ENCODE measurements at places on chromosomes 3 and 15. TPM values are rescaled to one million over a fixed set of nuclear protein-coding genes. Genes with fewer than 3 reads are reported as not detected.

CNTN3 gene
- not detected for total RNA-seq

ACKR4 gene
- not detected for total RNA-seq

LRRC34 gene
- total RNA-seq: 6.6 TPM

PRICKLE2 gene
- total RNA-seq: not detected

ISLR2 gene
- total RNA-seq: not detected

SLC22A14 gene
- not detected for total RNA-seq

GRCh38 chr3:126974756-126975155 lies 8.2 kb upstream of the PLXNA1 start:
- peaks cover 6% of the 10 kb centered on the region for H3K4me1 ChIP-seq
- peaks cover 20% of the 10 kb centered on the region for H3K27me3 ChIP-seq
- DNase-seq: no peak
- H3K4me3 ChIP-seq: no peak overlapping the region
- no peak overlapping the region for H3K27ac ChIP-seq

GRCh38 chr3:42901073-42901415 lies 4.9 kb upstream of the ZNF662 start:
- DNase-seq: peak; percentile 11
- no peak overlapping the region for H3K27ac ChIP-seq
- no peaks in the 10 kb centered on the region for H3K36me3 ChIP-seq

DNA sequence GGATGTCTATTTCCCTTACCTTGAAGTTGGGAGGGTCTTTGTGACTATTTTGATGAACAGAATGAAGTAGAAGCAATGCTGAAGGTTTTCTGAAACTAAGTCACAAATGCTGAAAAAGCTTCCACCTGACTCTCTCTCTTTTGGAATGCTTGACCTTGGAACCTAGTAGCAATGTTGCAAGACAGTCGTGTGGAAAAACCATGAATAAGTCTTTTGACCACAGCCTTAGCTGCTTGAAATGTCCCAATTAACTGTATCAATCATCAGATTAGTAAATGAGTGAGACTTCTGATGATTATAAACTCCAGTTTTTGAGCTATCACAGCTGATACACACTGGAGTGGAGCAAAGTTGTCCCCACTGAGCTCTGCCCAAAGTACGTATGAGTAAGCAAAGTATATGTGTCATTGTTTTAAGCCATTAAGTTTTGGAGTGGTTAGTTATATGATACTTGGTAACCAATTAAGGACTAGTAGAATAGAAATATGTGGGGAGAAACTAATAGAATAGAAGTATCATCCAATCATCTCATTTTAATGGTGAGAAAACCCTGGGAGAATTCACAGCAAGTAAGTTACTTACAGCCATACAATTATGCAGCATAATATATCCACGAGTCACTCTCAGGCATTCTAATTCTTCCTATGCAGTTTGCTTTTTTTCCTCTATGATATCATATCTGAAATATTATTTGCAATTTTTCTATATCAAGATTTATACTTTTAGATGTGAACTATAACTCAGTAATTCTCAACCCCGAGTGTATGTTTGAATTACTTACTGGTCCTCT lies 1010.6 kb downstream of the ROBO2 start:
- no peak for DNase-seq
- H3K27me3 ChIP-seq: no peaks in the 10 kb centered on the region
- no peaks in the 10 kb centered on the region for H3K36me3 ChIP-seq
- no peak overlapping the region for H3K27ac ChIP-seq
- H3K4me1 ChIP-seq: no peaks in the 10 kb centered on the region
- no peak overlapping the region for H3K4me3 ChIP-seq

DNA sequence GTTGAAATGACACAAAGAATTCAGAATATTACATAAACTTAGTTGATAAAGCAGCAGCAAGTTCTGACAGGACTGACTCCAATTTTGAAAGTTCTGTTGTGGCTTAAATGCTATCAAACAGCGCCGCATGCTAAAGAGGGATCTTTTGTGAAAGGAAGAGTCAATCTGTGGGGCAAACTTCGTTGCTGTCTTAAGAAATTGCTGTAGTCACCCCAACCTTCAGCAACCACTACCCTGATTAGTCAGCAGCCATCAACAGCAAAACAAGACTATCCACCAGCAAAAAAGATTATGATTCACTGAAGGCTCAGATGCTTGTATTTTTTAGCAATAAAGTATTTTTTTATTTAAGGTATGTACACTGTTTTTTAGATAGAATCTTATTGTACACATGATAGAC lies 14.2 kb downstream of the CRBN start:
- H3K27ac ChIP-seq: peak overlapping the region; percentile 80
- DNase-seq: no peak
- H3K27me3 ChIP-seq: no peaks in the 10 kb centered on the region
- peaks cover 41% of the 10 kb centered on the region for H3K36me3 ChIP-seq
- H3K4me1 ChIP-seq: peaks cover 44% of the 10 kb centered on the region

DNA sequence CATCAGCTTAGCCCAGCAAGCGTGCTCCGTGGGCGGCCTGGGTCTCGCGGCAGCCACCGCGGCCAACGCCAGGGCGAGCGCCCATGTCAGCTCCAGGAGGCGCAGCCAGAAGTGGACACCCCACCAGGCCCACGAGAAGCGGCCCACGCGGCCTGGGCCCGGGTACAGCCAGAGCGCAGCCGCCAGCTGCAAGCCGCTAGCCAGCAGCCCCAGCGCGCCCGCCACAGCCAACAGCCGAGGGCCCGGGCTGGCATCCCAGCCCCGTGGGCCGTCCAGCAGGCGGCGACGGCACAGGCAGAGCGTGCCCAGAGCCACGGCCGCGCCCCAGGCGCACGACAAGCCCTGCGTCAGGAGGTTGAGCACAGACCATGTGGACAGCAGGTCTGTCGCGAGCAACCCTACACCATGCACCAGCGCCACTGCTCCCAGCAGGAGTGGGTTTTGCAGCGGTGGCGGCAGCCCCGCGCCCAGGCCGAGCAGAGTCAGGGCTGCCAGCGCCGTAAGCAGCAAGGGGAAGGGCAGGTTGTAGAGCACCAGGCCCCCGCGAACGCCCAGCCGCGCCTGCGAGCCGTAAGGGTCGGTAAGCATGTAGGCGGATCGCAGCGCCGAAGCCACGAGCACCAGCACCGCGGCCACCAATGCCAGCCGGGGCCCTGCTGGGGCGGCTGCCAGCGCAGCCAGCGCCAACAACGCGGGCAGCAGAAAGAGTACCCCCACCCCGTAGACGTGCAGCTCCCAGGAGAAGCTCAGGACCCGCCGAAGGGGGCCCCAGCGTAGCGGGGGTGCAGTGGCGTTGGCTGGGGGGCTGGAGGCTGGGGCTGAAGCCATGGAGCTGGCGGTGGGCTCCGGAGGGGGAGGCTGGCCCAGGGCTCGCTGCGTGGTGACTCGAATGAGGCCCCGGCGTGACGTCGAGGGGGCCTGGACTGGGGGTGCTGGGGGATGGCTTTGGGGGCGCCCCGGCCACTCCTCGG lies 4.9 kb downstream of the PRRT3 start:
- no peak overlapping the region for H3K27ac ChIP-seq
- H3K27me3 ChIP-seq: no peaks in the 10 kb centered on the region
- DNase-seq: no peak
- H3K36me3 ChIP-seq: peaks cover 3% of the 10 kb centered on the region
- peaks cover 18% of the 10 kb centered on the region for H3K4me1 ChIP-seq

- no peak overlapping the region for H3K27ac ChIP-seq
- no peaks in the 10 kb centered on the region for H3K36me3 ChIP-seq
- peaks cover 11% of the 10 kb centered on the region for H3K4me1 ChIP-seq
- no peaks in the 10 kb centered on the region for H3K27me3 ChIP-seq
- DNase-seq: peak; percentile 26
These were observed 7.8 kb downstream of the GP9 start for GRCh38 chr3:129068291-129068886.

GRCh38 chr3:17771177-17772017 lies 29.0 kb upstream of the TBC1D5 start:
- H3K36me3 ChIP-seq: peaks cover 6% of the 10 kb centered on the region
- DNase-seq: no peak

GRCh38 chr3:43194490-43195114 lies 88.7 kb upstream of the POMGNT2 start:
- H3K4me3 ChIP-seq: peak overlapping the region; percentile 26
- no peaks in the 10 kb centered on the region for H3K27me3 ChIP-seq
- peak; percentile 57 for DNase-seq
- peak overlapping the region; percentile 91 for H3K27ac ChIP-seq

GRCh38 chr15:62748196-62748595 lies 294.4 kb upstream of the TPM1 start:
- H3K4me3 ChIP-seq: no peak overlapping the region
- H3K27me3 ChIP-seq: no peaks in the 10 kb centered on the region
- no peak for DNase-seq
- H3K4me1 ChIP-seq: no peaks in the 10 kb centered on the region
- no peak overlapping the region for H3K27ac ChIP-seq

GRCh38 chr3:186842426-186843038 lies at the start of gene ADIPOQ:
TSS of gene ADIPOQ (plus strand) at chr3:186842710. CDS start at chr3:186853059, 10,349 bp downstream.
- H3K36me3 ChIP-seq: no peaks in the 10 kb centered on the region
- H3K4me1 ChIP-seq: no peaks in the 10 kb centered on the region
- DNase-seq: no peak
- peaks cover 9% of the 10 kb centered on the region for H3K27me3 ChIP-seq

DNA sequence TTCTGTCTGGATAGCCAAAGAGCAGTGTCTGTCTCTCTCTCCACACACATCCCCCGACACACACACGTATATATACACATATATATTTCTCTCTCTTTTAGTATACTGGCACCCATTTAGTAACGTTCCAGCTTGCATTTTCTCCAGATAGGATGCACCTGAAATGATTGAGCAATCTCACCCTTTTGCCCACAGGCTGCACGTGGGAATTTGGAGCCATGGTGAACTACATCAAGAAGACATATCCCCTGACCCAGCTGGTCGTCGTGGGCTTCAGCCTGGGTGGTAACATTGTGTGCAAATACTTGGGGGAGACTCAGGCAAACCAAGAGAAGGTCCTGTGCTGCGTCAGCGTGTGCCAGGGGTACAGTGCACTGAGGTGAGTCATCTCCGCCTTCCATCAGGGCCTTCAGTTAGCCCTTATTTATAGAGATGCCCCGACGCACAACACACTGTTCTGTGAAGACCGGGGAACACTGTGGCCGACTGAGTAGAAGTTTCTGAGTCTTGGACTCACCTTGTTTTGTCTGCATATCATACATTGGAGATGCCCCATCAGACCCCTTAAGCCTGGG lies 45.7 kb downstream of the RLBP1 start:
- peaks cover 29% of the 10 kb centered on the region for H3K4me1 ChIP-seq
- H3K27ac ChIP-seq: no peak overlapping the region
- no peaks in the 10 kb centered on the region for H3K27me3 ChIP-seq
- H3K36me3 ChIP-seq: peaks cover 18% of the 10 kb centered on the region
- no peak overlapping the region for H3K4me3 ChIP-seq
- no peak for DNase-seq

DNA sequence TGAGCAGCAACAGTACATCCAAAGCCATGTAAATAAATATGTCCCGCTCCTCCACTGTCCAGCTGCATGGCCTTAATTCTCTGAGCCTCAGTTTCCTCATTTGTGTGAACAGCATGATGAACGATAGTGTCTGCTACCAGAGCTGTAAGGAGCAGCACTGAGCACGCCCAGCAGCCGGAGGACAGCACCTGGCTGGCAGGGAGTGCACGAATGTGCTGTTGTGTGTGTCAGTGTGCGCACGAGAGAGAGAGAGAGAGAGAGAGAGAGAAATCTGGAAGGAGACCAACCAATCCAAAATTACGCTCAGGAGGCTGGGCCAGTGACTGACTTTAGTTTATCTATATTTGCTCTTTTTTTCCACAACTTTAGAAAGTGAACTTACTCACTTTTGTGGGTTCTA lies 26.6 kb upstream of the PLXNA1 start:
- no peaks in the 10 kb centered on the region for H3K4me1 ChIP-seq
- H3K27me3 ChIP-seq: no peaks in the 10 kb centered on the region
- H3K27ac ChIP-seq: no peak overlapping the region
- H3K36me3 ChIP-seq: no peaks in the 10 kb centered on the region
- no peak for DNase-seq

GRCh38 chr15:98649472-98650416 lies 1.4 kb downstream of the IGF1R start:
- H3K4me1 ChIP-seq: peaks cover 36% of the 10 kb centered on the region
- peak overlapping the region; percentile 93 for H3K4me3 ChIP-seq
- peaks cover 8% of the 10 kb centered on the region for H3K36me3 ChIP-seq
- DNase-seq: peak; percentile 61
- peaks cover 15% of the 10 kb centered on the region for H3K27me3 ChIP-seq

GRCh38 chr15:67551207-67551743 lies 8.8 kb downstream of the MAP2K5 start:
- peaks cover 17% of the 10 kb centered on the region for H3K4me1 ChIP-seq
- no peak overlapping the region for H3K4me3 ChIP-seq
- DNase-seq: no peak
- H3K27ac ChIP-seq: no peak overlapping the region
- H3K27me3 ChIP-seq: no peaks in the 10 kb centered on the region
- peaks cover 16% of the 10 kb centered on the region for H3K36me3 ChIP-seq

DNA sequence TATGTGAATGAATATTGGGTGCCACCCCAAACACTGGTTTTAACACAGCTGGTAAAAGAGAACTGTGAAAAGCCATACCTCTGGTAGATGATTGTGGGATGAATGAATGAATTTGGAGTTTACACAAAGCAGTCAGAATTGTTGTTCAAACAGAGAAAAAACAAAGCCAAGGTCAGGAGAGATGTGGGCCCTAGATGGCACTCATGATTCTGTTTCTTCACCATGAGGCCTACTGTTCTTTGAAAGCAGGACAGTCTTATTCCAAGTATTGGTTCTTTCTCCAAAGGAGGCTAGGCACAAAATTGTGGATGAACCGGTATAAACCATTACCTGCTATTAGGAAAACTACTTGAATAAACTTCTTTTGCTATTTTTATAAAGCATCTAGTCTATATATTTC lies 97.6 kb downstream of the SAMMSON start:
- no peaks in the 10 kb centered on the region for H3K36me3 ChIP-seq
- no peak overlapping the region for H3K27ac ChIP-seq
- no peak for DNase-seq
- peaks cover 9% of the 10 kb centered on the region for H3K27me3 ChIP-seq
- no peak overlapping the region for H3K4me3 ChIP-seq

DNA sequence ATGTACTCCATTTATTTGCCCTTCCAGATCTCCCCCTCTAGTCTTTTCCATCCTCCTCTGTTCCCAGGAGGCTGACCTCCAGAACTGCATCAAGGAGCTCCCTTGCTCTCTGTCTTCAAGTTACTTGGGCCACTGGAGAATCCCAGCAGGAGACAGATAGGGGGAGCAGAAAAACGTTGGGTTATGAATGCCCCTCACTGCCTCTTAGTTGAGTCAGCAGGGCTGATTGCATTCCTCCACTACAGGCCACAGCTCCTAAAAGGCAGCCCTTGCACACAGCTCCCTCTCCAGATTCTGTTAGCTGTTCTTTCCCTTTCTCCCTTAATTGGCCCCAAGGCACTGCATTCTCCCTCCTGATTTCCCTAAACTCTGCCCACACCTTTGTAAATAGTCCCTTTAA lies 12.4 kb upstream of the CEP152 start:
- peaks cover 3% of the 10 kb centered on the region for H3K27me3 ChIP-seq
- no peak overlapping the region for H3K4me3 ChIP-seq
- H3K4me1 ChIP-seq: no peaks in the 10 kb centered on the region
- no peaks in the 10 kb centered on the region for H3K36me3 ChIP-seq
- H3K27ac ChIP-seq: no peak overlapping the region
- no peak for DNase-seq

- H3K27me3 ChIP-seq: no peaks in the 10 kb centered on the region
- no peak overlapping the region for H3K4me3 ChIP-seq
- H3K27ac ChIP-seq: no peak overlapping the region
- H3K36me3 ChIP-seq: peaks cover 18% of the 10 kb centered on the region
- H3K4me1 ChIP-seq: no peaks in the 10 kb centered on the region
These were observed 22.2 kb downstream of the LSM3 start for GRCh38 chr3:14200841-14201240.

- no peaks in the 10 kb centered on the region for H3K36me3 ChIP-seq
- H3K4me1 ChIP-seq: no peaks in the 10 kb centered on the region
- no peak for DNase-seq
- no peak overlapping the region for H3K4me3 ChIP-seq
- no peaks in the 10 kb centered on the region for H3K27me3 ChIP-seq
These were observed 10.5 kb upstream of the BUB1B start for GRCh38 chr15:40150163-40150925.

All from activated CD8-positive, alpha-beta T cell treated with anti-CD3 and anti-CD28 coated beads for 36 hours (primary cell).